Stimulated activated CD4-positive, alpha-beta T cell treated with anti-CD3 and anti-CD28 coated beads, TNF-alpha, amount 100 ng/mL, for 4 hours (primary cell): ENCODE measurements at places on chromosomes 7 and 10.

- DNase-seq = no peak
These were observed 3.2 kb downstream of the HHEX start for GRCh38 chr10:92692697-92693533.

GRCh38 chr7:42254217-42254616 lies 17.2 kb upstream of the GLI3 start:
- DNase-seq = no peak

GRCh38 chr10:25176421-25176968 lies 1.7 kb downstream of the GPR158 start:
- DNase-seq = no peak

GRCh38 chr10:49335364-49335972 lies 36.5 kb downstream of the C10orf71 start:
- no peak for DNase-seq

DNA sequence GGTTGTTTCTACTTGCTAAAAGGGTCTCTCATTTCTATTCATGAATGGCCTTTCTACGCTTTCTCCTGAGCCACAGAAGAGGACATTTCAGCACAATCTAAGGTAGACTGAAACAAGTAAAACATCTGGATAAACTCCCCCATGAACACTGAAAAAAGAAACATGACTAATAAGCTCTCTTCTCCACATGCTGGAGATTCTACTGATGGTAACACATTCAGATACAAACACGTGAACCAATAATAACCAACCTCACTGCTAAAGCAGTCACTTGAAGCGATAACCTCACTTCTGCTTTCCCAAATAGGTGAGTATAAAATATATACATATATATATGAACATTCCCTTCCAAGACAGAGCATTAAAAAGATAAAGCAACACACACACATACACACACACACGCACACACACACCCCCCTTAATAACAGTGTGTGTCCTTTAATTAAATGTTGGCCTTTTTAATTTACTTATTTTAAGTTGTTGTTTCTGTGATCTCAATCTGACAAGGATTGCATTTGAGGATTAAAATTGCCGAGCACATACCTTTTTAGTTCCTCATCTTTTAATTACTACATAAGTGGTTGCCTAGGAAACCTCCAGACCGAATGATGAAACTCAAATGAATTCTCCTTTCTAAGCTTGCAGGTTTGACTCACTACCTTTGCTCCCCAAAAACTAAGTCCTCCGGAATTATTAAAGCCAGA lies 292.4 kb upstream of the KLF14 start:
- no peak for DNase-seq

DNA sequence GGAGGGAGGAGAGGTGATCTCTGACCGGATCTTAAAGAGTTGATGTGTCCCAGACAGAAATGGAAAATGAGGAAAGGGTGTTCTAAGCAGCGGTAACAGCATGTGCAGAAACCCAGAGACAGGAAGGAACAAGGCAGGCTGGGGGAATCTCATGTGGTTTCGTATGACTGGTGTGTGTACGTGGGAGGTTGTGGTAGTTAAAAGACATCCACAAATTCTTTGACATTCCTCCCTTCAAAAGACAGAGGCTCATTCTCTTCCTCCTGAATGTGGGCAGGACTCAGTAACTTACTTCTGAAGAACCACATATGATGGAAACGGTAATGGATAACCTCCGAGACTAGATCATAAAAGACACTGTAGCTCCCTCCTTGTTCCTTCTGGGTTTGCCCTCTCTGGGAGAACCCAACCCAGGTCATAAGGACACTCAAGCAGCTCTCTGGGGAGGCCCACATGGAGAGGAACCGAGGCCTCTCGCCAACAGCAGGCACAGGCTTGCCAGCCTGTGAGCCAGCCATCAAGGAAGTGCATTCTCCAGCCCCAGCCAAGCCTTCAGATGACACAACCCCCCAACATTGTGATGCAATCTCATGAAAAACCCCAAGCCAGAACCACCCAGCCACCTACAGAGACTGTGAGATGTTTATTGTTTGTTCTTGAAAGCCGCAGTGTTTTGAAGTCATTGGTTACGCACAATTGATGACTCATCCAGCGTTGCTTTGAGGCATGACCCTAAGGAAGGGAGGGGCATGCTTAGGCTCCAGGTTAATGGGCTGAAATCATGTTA lies 116.0 kb downstream of the SLIT1 start:
- DNase-seq = no peak

DNA sequence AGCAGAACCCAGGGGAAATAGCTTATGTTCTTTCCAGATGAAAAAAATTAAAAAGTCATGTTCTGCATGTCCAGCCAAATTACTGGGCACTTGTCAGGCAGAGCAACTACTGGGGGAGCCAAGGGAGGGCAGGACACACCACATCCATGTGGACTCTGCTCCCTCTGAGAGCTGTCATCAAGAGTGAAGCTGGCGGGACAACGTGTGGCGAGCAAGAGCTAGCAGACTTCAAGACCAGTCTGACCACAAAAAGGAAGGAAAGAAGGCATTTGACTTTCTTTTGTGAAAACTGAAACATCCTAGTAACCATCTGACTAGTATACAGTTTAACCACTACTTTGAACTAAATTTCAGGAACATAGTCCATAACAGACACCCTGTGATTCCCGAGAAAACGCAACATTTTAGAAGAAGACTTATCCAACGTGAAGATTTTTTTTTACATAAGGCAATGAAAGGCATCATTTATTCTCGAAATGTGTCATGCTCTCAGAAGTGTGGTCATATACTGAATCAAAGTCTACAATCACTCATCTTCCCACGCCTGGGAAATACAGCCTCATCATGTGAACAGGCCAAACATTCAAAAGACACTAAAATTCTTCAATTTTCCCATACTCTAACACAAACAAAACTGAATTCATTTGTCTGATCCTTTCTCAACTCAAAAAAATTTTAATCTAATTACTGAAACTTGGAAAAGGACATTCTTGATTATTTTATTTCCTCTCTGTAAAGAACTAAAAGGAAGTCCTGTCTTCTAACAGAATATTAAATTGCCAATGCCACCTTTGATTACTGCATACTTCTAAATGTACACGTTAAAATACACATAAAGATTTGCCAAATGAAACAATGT lies 15.5 kb downstream of the CYTH3 start:
- no peak for DNase-seq

- no peak for DNase-seq
These were observed 24.7 kb upstream of the TSPAN13 start for GRCh38 chr7:16728811-16729210.

DNA sequence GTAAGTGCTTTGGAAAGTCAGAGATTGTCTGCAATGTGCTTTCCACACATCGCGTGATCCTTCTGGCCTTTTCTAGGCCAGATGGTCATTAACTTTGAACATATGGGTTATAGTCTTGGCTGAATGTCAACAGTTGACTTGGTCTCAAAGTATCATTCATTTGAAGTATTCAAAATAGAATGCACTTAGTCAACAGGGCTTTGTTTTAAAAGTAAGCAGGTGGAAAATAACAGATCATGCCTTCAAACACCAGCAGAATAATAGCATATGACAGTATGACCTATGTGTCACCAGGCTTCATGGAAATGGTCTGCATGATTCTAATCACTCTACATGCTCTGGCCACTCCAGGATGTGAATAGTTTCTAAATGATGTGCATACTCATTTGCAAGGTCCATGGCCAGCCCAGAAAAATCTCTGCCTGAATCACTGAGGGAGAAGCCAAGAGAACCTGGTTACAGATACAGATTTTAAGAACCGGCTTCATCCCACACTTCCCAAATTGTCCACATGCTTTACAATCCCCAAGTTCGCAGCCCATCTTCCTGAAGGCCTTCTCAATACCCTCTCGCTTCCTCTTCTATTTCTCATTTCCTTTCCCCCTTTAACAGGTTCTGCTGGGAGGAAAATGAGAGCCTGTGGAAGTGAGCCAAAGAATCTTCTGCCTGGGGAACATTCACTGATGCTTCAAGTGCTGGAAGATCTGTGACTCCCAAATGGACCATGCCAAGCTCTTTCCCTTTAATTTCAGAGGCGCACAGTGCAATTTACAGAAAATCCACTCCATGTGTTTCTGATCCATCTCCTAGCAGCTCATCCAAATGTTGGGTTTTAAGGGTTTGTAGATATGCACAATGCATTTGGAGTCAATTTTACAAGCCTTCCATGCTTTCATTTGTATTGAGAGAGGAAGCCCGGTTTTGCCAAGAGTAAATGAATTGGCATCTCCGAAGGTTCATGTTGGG lies 122.8 kb upstream of the GDF10 start:
- no peak for DNase-seq

DNA sequence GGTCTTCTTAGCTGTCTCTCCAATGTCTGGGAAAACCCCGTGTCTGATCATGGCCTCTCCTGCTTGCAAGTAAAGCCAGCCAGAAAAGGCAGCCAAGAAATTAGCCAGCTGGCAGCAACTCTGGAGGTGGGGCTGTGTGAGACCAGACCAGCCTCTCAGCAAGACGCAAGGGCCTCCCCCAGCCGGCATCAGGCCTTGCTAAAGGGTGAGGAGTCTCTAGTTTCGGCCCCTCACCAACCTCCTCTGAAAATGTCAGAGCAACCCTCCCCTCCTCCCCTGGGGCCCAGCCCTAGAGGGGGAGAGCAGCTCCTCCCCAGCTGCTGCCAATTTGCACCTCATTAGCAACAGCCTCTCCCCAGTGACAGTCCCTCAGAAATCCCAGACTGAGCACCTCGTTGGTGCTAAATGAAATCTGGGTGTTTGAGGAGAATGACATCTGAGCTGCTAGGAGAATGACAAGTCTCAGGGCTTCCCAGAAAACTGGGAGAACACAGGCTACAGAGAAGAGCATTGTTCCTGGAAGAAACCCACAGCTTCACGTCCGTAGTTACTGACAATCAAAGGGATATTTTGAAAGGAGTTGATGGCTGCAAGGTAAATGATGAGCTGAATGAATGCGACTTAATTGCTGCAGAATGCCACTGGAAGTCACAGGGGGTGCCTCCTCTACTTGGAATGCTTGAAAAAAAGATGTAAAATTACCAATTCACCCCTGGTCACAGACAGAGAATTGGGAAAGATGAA lies 25.9 kb downstream of the DGKI start:
- no peak for DNase-seq

DNA sequence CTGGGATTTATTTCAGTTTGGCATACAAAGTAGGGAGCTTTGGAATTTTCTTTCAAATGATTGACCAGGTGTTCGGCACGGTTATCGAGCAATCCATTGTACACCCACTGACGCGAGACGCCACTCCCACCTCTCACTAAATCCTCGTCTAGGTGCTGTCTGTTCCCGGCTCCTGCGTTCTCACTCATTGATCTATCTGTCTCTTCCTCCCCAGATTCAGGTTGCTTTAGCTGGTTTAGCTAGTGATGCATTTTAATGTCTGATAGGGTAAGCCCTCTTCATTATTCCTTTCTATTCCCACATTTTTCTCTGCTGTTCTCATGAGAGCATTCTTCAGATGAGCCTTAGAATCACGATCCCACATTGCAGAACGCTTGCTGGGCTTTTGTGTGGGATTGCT lies 91.7 kb downstream of the ELFN1 start:
- DNase-seq = no peak

DNA sequence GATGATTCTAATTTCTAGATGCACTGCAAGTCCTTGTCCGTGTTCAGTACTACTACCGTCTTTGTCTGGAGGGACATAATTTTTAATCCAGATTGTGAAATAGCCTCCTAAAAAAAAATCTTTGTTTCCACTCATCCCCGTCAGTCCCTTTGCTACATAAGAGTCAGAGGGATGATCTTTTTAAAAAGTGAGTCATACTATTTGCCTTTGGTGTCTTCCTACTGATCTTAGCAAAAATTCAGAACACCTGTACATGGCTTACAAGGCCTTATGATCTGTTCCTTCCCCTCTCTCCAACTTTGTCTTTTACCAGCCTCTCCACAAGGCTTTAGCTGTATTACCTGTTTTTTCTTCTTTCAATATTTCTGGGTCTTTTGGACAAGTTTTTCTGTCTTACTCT lies 173.5 kb downstream of the MLLT10 start:
- no peak for DNase-seq

- DNase-seq = no peak
These were observed 157.3 kb downstream of the SND1 start for GRCh38 chr7:127809261-127809702.

DNA sequence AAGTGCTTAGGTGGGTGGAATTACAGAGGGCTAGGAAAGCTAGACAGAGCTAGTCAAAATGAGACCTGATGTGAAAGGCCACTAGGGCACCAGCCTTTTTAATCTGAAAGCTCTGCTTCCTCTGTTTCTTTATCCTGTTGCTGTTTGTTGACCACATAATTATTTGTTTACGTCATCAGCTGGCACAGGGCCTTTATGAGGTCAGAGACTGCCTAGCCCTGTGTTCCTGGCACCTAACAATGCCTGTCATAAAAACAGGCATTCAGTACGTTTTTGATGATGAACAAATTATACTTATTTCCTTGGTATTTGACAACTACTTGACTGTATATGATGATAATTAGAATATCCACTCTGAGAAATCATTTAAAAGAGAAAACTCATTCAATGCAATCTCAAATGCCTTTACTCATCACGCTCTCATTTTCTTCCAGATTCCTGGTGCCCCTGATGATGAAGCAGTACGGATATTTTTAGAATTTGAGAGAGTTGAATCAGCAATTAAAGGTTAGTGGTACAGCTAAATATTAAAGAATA lies 26.0 kb downstream of the RBM17 start:
- no peak for DNase-seq

GRCh38 chr10:35433851-35434426 lies 97.6 kb downstream of the CCNY start:
- no peak for DNase-seq

DNA sequence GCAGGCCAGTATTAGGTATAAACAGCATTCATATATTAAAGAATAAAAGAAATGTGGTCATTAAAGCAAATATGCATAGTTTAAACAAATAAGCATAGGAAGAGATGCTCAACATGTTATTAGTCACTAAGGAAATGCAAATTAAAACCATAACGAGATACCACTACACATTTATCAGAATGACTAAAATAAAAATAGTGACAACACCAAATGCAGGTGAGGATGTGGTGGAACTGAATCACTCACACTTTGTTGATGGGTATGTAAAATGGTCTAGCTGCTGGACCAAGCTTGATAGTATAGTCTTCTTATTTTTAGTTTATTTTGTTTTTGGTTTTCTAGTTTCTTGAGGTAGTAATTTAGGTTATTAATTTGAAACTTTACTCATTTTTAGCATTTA lies 242.9 kb downstream of the HGF start:
- DNase-seq = no peak

- DNase-seq = no peak
These were observed 4.3 kb upstream of the GSAP start for GRCh38 chr7:77420438-77420837.

GRCh38 chr10:71599518-71599917 lies 120.1 kb downstream of the C10orf105 start:
- no peak for DNase-seq

- no peak for DNase-seq
These were observed 149.1 kb downstream of the TEX36 start for GRCh38 chr10:125533866-125534265.

- DNase-seq = no peak
These were observed 68.4 kb downstream of the CACNA2D1 start for GRCh38 chr7:82375129-82375528.

DNA sequence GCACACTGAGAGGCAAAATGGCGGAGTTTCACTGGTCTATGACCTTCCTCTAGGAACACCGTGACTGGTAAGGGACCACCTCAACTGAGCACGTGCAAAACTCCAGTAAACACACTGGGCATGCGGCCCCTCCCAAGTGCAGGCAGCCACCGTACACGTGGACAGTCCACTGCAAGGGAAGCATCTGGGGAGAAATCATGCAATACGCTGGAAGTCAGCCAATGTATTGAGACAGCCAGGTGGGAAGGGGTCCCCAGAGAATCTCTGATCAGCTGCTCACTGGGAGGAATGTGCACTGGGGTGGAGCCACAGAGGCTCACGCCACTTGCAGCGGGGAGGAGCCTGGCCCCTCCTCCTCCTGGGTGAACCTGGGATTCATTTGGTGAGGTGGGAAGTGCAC lies 49.3 kb downstream of the CFAP46 start:
- DNase-seq = no peak
